ENCODE measurements at places on chromosomes 3 and 15. TPM values are rescaled to one million over a fixed set of nuclear protein-coding genes. Genes with fewer than 3 reads are reported as not detected.

GRCh38 chr3:189148081-189148507 lies 23.7 kb upstream of the TPRG1 start:
- DNase-seq = peak; percentile 31
- H3K36me3 ChIP-seq = no peaks in the 10 kb centered on the region
- H3K27ac ChIP-seq = no peak overlapping the region
- no peaks in the 10 kb centered on the region for H3K27me3 ChIP-seq

DNA sequence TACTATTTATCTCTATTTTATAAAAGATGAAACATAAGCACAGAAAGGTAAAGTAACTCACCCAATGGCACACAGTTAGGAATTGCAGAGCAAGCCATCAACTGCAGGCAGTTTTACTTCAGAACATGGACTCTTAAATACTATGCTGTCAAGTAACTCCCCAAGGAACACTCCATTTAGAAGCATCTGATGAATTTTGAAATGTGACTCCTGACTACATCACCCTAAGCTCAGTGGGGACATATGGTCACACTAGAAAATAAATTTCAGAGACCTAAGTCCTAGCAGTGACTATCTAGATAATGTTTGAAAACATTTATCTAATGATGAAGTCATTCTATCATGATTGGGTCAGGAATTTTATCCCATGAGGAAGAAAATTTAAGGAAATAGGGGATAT lies 272.8 kb upstream of the ARRDC4 start:
- no peak overlapping the region for H3K27ac ChIP-seq
- H3K4me3 ChIP-seq = no peak overlapping the region
- DNase-seq = no peak
- H3K27me3 ChIP-seq = peaks cover 4% of the 10 kb centered on the region
- H3K36me3 ChIP-seq = no peaks in the 10 kb centered on the region
- no peaks in the 10 kb centered on the region for H3K4me1 ChIP-seq

DNA sequence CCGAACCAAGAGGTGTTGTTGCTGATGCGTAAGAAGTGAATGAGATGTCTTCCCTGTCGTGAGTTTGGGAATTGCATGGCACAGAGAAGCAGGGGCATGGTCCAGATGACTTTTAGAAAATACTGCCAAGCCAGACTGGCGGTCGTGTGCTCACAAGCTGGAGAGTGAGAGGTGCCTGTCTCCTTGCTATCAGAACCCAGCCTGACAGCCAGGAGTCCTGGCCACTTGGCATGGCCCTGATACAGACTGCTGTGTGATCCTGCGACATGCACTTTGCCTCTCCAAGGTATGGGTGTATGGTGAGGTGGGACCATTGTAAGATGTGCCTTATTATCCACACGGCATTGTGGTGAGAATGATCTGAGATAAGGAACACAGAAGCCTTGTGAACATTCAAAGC lies 93.0 kb downstream of the SMAD3 start:
- no peak overlapping the region for H3K27ac ChIP-seq
- DNase-seq = no peak
- H3K27me3 ChIP-seq = no peaks in the 10 kb centered on the region
- H3K36me3 ChIP-seq = no peaks in the 10 kb centered on the region

DNA sequence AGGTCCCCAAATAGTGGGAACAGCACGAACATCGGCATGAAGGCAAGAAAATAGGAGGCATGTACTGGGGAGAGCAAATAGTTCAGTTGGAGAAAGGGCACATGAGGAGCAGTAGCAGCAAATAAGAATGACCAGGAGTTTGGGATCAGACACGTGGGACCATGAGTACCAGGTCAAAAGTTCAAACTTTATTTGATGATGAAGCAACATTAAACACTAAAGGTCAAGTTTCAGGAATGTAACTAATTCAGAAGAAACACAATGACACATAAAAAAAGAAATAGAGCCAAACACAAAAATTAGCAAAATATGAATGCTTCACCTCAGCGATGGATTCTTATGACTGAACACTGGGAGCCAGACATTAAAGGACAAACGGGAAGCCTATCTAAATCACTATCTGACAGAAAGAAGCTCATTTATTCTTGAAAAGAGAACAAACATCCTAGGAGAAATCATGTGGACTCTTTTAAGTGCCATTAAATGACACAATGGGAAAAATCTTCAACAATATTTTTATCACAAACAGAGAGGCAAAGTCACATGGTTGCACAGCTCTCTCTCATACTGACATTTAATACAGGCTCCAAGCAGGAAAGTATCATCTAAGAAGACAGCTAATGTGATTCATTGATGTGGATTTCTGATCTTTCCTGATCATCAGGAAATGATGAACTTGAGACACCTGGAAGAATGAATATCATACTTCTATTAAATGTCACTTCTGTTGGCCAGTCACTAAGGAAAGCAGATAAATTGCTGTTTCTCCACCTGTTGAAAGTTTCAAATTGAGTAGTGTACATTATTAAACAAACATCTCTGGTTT lies 216.9 kb upstream of the THBS1 start:
- peaks cover 9% of the 10 kb centered on the region for H3K36me3 ChIP-seq
- H3K27me3 ChIP-seq = peaks cover 10% of the 10 kb centered on the region

- H3K4me1 ChIP-seq = peaks cover 98% of the 10 kb centered on the region
- H3K27me3 ChIP-seq = no peaks in the 10 kb centered on the region
- peak overlapping the region; percentile 77 for H3K4me3 ChIP-seq
- DNase-seq = no peak
- peak overlapping the region; percentile 91 for H3K27ac ChIP-seq
Observed at GRCh38 chr15:38555686-38556334, 8.8 kb downstream of the RASGRP1 start.

GRCh38 chr3:32817558-32818228 lies at the start of gene TRIM71:
Gene TRIM71, plus strand, starts transcription at chr3:32817997. Its CDS starts 84 bp downstream, at chr3:32818081.
- H3K27ac ChIP-seq = no peak within 1 kb of the TSS
- H3K27me3 ChIP-seq = peaks cover 47% of the 10 kb centered on the region
- no peaks in the 10 kb centered on the region for H3K36me3 ChIP-seq

DNA sequence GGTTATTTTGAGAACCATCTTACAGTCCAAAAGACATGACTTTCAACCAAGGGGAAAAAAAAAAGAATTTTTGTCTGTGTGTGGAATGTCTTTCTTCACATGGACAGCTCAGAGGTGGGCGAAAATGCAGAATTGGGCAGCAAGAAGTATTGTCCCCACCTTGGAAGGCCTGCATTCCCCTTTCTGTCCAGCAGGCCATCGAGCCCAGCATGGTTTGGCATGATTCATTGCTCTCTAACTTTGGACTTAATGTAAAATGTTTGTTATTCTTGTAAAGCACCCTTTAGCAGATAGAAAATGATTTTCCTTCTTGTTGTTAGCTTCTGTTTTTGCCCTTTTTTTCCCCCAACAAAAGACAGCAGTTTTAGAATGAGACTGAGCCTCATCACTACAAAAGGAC lies 12.4 kb downstream of the MYO1E start:
- H3K36me3 ChIP-seq = no peaks in the 10 kb centered on the region
- no peak overlapping the region for H3K4me3 ChIP-seq
- no peak for DNase-seq
- H3K27me3 ChIP-seq = no peaks in the 10 kb centered on the region

DNA sequence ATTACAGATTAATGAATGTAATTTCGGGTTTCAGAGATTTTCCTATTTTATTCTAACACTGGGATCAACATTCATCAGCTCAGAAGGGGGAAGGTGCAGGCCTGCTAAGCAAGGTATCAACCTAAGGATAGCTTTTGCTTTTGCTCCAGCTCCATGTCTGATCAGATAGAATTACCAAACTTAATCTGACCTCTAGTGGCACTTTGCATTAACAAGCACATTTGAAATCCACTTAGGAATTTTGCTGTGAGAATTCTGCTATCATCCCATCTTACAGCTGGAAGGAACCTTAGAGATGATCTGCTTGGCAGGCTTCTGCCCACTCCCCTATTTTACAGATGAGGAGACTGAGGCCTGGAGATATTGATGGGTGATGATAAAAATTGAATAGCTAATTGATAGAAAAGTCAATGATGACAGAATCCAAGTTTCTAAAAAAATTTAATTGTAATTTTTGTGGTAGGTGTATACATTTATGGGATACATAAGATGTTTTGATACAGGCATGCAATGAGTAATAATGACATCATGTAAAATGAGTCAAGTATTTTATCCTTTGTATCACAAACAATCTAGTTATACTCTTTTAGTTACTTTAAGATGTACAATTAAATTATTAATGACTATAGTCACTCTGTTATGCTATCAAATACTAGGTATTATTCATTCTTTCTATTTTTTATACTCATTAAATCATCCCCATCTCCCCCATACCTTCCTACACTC lies 209.2 kb upstream of the ZPLD1 start:
- no peak overlapping the region for H3K4me3 ChIP-seq
- H3K27me3 ChIP-seq = no peaks in the 10 kb centered on the region
- H3K36me3 ChIP-seq = no peaks in the 10 kb centered on the region
- peak overlapping the region; percentile 24 for H3K27ac ChIP-seq
- DNase-seq = peak; percentile 52

- peaks cover 8% of the 10 kb centered on the region for H3K27me3 ChIP-seq
- H3K27ac ChIP-seq = no peak overlapping the region
- H3K4me1 ChIP-seq = peaks cover 6% of the 10 kb centered on the region
- H3K4me3 ChIP-seq = no peak overlapping the region
- H3K36me3 ChIP-seq = no peaks in the 10 kb centered on the region
Observed at GRCh38 chr3:194346621-194347020, 4.5 kb downstream of the CPN2 start.

DNA sequence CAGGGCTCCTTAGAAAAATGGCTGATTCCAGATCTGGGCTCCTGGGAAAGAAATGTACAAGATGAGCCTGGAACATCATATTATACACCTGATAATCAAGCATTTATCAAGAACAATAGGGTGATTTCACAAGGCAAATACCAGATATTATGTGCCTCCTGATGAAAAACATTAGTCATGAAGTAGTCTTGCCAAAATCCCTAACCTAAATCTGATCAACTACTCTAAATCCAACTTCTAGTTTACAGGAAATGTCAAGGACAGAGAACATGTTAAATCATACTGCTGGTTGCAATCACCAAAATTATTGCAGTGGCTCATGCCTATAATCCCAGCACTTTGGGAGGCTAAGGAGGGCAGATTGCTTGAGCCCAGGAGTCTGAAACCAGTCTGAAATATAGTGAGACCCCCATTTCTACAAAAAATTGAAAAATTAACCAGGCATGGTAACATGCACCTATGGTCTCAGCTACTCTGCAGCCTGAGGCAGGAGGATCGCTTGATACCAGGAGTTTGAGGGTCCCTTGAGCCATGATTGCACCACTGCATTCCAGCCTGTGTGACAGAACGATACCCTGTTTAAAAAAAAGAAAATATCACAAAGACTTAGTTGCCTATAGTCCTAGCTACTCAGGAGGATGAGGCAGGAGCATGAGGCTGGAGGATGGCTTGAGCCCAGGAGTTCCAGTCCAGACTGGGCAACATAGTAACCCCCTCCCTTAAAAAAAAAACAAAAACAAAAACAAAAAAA lies 34.9 kb upstream of the ATP13A3 start:
- DNase-seq = no peak
- no peak overlapping the region for H3K27ac ChIP-seq
- no peak overlapping the region for H3K4me3 ChIP-seq
- H3K36me3 ChIP-seq = no peaks in the 10 kb centered on the region

- no peak overlapping the region for H3K27ac ChIP-seq
- no peak overlapping the region for H3K4me3 ChIP-seq
- H3K4me1 ChIP-seq = no peaks in the 10 kb centered on the region
Observed at GRCh38 chr3:40073310-40074007, 236.0 kb upstream of the EIF1B start.

- no peaks in the 10 kb centered on the region for H3K4me1 ChIP-seq
- H3K27ac ChIP-seq = no peak overlapping the region
- no peaks in the 10 kb centered on the region for H3K36me3 ChIP-seq
- H3K27me3 ChIP-seq = no peaks in the 10 kb centered on the region
Observed at GRCh38 chr3:6062261-6063187, 798.4 kb upstream of the GRM7 start.

GRCh38 chr3:10632741-10633140 lies 127.4 kb upstream of the ATP2B2 start:
- H3K36me3 ChIP-seq = no peaks in the 10 kb centered on the region
- DNase-seq = no peak
- peaks cover 9% of the 10 kb centered on the region for H3K27me3 ChIP-seq
- H3K4me3 ChIP-seq = no peak overlapping the region

- peak overlapping the region; percentile 84 for H3K27ac ChIP-seq
- H3K27me3 ChIP-seq = peaks cover 4% of the 10 kb centered on the region
- H3K4me1 ChIP-seq = peaks cover 26% of the 10 kb centered on the region
- H3K36me3 ChIP-seq = peaks cover 6% of the 10 kb centered on the region
- peak; percentile 15 for DNase-seq
- H3K4me3 ChIP-seq = peak overlapping the region; percentile 88
Observed at GRCh38 chr15:65028338-65028737, 1.1 kb downstream of the MTFMT start.

DNA sequence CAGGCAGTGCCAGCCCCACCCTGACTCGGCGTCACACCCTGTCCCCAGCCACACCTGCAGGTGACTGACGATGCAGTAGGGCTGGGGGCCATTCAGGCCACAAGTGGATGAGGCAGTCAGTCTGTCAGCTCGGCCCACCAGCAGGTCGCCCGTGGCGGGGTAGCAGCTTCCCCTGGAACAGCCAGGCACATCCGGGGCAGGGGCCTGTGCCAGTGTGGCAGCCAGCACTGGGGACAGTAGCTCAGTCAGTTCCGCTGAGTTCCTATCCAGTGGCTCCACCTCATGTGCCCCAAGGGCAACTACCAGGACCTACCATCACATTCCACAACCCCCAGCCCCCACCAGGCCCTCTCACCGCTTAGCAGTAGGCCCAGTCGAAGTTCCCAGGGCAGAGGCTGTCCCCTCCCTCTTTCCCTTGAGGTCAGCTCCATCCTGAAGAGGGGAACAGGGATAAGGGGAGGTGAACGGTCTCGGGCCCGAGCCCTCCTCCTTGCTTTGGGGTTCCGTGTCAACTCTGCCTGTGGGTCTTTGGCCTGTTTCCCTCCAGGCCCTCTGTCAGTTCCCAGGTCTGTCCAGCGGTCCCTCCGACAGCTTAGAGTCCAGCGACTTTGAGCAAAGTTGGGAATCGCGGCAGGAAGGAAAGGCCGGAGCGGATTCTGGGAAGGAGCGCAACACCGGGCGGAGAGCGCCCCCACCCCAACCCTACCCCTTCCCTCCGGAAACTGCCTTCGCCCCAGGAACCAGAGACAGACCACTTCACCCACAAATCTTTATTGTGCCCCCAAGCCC lies at the start of gene LAMB2:
LAMB2 (minus strand) TSS at position 614 of the 789 bp plus-strand sequence; CDS start at position 431, 183 bp downstream.
- H3K27ac ChIP-seq = no peak within 1 kb of the TSS
- peaks cover 5% of the 10 kb centered on the region for H3K27me3 ChIP-seq
- DNase-seq = peak; percentile 4
- H3K4me3 ChIP-seq = peak within 1 kb of the TSS; percentile 36
- no peaks in the 10 kb centered on the region for H3K36me3 ChIP-seq

The TNIK gene
- 47.3 TPM for total RNA-seq

The PDHB gene
- total RNA-seq = 60.2 TPM

The RTP4 gene
- 6.4 TPM for total RNA-seq

The MGLL gene
- 0.77 TPM for total RNA-seq

The AMT gene
- total RNA-seq = 9.9 TPM

The ATP13A5 gene
- total RNA-seq = not detected
